ENCODE measurements at places on chromosomes 3 and 15.

- DNase-seq = peak; percentile 99
These were observed 92.6 kb upstream of the ZBTB20 start for GRCh38 chr3:115239717-115240116.

- no peak for DNase-seq
These were observed 10.2 kb downstream of the ASB7 start for GRCh38 chr15:100612539-100612938.

GRCh38 chr3:38662544-38662943, 13.1 kb upstream of the SCN5A start:
- no peak for DNase-seq

DNA sequence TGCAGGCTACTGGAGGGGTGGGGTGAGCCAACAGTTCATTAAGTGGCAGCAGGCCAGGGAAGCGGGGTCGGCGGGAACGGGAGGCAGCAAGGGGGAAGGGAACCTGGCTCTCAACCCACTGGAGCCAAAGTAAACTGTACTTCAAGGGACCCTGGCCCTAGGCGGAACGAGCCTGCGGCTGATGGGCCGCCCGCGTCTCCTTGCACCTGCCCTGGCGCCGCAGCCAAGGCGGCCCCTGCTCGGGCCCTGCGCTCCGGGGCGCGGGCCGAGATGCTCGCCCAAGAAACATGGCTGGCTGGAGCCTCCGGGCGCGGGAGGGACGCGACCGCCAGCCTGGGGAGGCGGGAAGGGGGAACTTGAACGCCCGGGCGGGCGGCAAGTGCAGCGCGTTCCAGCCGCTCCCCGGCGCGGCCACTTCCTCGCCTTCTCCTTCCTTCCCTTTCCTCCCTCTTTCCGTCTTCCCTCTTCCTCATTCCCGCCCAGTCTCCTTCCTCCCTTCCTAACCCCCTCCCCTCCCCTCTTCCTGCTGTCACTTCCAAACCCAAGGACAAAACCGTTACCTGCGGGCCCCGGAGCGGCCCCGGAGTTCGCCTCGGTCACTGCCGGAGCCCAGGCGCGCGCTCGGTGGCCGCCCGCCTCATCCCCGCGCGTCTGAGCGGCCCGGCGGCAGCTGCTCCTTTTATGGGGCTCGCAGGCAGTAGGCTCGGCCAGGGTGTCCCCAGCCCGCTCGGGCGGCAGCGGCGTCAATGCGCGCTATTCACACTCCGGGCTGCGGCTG, 489.7 kb downstream of the MAGI1 start:
- no peak for DNase-seq

DNA sequence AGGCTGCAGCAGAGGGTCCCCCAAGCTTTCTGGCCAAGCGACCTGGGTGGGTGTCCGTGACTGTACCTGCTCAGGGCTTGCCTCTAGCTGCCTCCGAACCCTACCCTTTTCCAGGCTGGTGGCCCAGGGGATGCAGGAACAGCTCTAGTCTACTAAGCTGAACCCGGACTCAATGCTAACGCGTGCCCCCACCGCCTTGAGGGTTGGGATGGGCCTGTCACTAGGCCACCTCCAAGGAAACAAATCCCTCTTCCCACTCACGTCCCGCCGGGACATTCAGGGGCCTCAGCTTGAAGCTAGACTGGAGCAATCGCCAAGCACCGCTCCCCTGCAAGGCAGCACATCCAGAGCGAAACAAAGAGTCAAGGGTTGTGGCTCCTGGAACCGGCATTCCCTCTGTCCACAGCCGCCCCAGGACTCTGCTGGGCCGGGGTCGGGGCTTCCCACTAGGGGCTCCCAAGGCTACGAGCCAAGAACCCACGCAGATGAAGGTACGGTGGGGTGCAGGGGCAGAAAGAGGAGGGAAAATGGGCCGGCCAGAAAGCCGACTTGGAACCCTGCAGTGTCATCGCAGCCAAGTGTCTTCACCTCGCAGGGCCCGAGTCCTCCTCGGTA, 2.9 kb downstream of the FBXL22 start:
- DNase-seq = no peak

GRCh38 chr15:75704618-75705017, 8.0 kb downstream of the CSPG4 start:
- no peak for DNase-seq

GRCh38 chr15:71679793-71680353, 130.5 kb upstream of the NR2E3 start:
- DNase-seq = no peak

DNA sequence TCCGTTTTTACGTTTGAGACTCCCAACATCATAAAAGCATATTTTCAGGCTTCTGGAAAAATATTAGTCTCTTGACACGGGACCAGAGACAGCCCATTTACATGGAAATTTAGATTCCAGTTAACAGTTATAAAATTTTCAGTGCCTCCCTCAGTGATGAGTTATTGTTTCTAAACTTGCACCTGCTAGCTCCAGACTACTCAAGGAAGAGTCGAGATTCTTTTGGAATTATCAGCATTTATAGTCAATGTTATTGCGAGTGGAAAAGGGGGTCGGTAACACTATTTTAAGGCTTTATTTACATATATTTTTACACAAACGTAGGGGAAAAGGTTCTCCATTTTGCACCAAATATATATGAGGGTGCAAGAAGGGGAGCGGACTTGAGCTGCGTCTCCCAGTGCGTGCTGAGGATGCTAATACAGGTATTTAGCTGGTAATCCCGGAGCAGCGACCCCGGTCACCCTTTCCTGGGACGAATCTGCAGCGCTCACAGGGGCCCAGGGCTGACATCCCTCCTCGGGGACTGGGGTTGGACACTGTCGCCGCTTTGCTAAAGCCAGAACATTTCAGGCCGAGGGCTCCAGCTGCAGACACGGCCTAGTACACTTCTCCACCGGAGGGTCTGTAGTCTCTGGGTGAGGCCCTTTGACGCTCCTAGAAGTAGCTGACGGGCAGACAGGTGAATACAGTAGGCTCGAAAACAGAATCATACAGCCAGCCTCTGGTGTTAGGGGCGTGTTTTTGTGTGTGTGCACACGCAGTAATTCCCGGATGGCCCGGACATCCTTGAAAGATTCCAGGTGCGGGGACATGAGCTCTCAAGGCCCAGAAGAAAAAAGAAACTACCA, 729 bp upstream of the ZBTB11 start:
- DNase-seq = no peak

- DNase-seq = no peak
These were observed 35.5 kb downstream of the PTH1R start for GRCh38 chr3:46912986-46913385.

DNA sequence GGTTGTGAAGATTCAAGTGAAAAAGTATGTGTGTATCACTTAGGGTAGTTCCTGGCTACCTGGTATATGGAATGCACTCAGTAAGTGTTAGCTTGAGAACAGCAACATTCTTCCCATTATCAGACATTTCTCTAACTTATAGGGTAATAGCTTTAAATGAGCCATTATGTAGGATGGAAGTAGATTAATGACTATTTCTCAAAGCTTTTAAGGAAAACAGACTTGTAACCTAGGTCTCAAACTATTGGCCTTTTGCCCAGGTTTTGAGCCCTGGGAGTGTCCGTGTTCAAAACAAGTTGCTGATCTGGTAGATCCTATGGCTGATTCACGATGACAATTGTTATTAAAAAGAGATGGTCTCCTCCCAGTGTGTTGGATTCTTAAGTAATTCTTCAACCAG, 129.1 kb upstream of the UMPS start:
- no peak for DNase-seq

GRCh38 chr3:162677475-162677874, 1180.9 kb downstream of the OTOL1 start:
- no peak for DNase-seq

GRCh38 chr3:14201940-14202684, 23.5 kb downstream of the LSM3 start:
- no peak for DNase-seq

- no peak for DNase-seq
These were observed 89.7 kb upstream of the WNT5A start for GRCh38 chr3:55576621-55577388.

- DNase-seq = no peak
These were observed 281.6 kb upstream of the TMCO5A start for GRCh38 chr15:37652646-37653417.

GRCh38 chr3:89216016-89216739, 108.8 kb downstream of the EPHA3 start:
- no peak for DNase-seq

DNA sequence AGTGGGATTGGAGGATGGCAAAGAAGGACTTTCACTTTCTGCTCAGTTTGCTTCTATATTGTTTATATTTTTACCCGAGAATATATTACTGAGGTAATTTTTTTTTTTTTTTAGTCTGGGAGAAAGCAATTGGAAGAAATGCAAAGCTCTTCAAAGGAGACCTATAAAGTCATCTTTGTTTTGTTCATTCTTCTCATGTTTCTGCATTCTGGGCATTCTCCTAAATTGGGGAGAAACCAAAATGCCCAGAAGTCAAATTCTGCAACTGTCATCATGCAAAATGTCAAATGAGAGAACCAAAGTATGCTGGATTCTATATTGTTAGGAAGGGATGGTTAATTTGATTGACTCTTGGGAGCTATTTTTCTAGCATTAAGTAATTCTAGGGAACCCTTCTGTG, 168.3 kb upstream of the TSC22D2 start:
- no peak for DNase-seq

- no peak for DNase-seq
These were observed 9.2 kb upstream of the GRIP2 start for GRCh38 chr3:14549256-14549919.

DNA sequence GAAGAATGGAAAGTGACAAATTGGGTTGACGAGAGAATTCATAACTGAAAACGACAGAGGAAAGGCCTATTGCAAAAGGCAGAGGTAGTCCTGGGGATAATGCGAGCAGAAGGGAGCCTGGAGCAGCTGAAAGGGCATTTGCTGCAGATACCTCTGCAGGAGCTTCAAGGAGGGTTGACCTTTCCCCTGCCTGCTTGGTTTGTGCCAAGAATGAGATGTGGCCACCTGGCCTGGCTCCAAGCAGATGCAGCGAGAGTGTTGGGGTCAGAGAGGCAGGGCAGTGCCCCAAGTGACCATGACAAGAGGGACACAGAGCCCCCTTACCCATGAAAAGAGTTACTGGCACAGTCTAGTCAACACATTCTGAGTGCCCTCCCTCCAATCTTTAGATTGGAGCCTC, 43.5 kb downstream of the SLC41A3 start:
- DNase-seq = no peak

DNA sequence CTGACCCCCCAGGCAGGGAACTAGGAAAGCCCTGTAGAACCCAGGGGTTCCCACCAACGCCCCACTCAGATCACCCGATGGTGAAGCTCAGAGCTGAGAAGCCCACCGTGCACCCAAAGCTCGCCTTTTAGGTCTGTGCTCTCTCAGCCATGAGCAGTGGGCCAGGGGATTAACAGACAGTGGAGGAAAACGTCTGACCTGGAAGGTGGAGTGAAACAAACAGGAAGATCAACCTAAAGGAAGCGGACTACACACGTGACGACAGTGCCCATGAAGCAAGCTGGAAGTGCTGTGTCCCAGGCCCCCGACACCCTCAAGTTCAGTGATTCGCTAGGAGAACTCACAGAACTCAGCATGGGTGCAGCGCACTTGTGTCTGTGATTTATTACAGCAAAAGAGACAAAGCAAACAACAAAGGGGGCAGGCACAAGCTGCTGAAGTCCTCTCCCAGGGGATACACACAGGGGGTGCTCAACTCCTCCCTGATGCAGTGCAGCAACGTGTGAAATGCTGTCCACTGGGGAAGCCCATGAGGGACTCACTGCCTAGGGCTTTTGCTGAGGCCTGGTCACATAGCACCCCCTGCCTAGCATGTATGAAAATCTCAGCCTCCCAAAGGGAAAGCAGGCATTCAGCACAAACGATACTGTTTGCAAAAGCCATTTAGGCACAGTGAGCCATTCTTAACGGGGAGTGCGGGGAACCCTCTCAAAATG, 43.5 kb downstream of the CFAP92 start:
- DNase-seq = no peak

DNA sequence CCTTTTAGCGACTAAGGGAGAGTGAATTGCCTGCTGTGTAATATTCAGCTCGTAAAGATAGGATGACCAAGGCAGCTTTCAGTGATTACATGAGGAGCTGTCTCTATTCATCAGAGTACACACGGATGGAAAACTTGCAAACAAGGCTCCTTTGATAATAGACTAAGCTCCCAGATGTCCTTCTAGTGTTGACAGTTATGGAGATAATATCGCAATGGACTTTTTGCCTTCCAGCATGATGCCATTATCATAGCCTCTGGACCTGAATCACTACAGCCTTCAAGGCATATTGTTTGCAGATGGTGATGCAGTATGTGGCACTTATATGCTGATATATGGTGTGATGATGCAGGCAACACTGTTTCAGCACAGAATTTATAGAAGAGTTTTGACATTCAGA, 93.9 kb downstream of the ECT2 start:
- no peak for DNase-seq

GRCh38 chr15:90892023-90892422, 7.7 kb downstream of the FES start:
- no peak for DNase-seq

GRCh38 chr3:193620650-193621049, 27.6 kb downstream of the OPA1 start:
- DNase-seq = peak; percentile 6

DNA sequence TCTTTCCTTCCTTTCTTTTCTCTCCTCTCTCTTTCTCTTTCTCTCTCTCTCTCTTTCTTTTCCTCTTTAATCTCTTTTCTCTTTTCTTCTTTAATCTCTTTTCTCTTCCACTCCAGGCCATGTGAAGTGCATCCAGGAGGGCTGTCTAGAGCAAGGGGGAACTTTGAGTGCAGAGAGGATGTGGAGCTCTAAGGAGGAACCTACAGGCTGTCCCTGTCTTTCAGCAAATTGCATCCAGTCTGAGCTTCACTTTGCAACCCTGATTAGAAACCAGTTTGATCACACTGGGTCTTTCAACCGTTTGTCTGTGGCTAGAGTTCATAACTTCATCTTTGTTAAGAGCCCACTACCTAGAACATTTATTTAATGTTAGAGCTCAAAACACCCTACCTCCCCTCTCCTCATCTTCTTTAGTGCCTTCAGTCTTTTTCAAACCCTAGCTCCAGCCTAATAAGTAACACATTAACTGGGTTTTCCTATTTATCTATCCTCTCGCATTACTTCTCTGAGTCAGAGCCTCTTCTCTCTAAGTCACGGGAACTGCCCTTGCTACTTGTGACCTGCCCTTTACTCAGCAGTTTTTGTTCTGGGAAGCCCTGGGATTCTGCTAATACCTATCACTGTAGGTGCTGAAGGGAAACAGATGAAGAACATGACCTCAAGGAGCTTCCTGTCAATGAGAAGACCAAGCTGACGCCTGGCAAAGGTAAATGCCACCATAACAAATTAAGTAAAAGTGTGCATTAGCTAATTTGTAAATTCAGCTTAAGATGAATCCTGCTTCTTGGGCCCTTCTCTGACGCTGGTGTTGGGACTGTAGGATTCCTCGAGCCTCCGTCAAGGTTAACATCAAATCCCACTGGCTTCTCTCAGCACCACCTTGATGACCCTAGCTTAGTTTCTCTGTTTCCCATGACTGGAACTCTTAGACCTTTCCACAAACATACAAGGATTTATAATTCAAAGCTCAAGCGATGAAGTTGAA, at the start of gene GCNT3:
GCNT3 (plus strand) TSS at position 508 of the 985 bp plus-strand sequence. CDS start 6,456 bp downstream, outside the sequence.
- peak; percentile 69 for DNase-seq
